ENCODE measurements at places on chromosomes 7 and 10.

DNA sequence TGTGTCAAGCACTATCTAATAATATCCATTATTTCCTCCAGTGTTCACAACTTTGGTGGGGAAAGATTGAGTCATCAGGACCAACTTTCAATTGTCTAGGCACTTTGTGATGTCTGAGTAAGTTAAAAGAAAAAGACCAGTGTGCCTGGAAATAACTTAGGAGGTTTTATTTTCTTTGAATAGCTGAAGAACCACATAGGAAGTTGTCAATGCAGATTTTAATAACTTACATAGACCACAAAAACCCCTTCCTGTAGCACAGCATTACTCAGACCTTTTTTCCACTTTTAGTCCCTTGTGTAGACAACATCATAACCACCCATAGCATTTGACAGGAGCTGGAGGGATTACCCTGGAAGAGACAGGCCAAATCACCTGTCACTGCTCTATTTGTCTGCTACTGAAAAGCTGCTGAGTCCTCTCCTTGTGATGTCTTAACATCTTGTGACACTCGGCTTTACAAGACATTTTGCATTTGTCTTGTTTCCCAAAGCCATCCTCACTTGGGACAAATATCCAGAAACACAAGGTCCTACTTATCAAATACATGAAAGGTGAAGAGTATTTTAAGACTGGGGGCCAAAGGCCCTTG lies 241.5 kb upstream of the PTER start:
- no peak for DNase-seq

DNA sequence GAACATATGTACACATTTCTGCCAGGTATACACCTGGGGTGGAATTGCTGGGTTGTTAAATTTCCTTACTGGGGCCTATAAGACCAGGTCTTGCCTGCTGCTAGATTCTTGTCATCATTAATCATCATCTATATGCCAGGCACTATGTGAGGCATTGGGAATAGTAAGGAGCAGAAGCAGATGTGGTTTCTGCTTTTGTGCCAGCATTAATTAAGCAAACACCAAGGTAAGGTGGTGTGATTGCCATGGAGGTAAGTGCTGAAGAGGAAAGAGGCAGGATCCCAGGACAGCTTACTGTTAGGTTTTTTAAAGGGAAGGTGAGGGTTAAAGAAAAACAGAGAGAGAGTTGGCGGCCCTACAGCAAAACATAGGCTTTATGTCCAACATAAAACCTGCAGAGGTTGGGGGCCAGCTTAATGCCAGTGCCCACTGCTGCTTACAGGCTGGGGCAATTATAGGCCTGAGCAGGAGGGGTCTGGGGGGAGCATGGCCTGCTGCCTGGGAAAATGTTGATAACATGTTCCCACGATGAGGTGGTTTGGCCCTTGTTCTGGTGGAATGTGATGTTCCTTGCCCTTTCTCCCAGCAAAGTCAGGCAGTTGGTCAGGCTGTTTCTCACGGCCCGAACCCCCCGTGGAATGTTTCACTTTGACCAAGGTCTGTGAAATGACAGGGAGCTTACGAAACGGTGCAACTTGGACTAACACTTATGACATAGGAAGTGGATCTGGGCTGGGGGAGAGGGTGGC lies 93.9 kb downstream of the RBM20 start:
- no peak for DNase-seq

- DNase-seq: no peak
These were observed 124.4 kb downstream of the AMPH start for GRCh38 chr7:38506756-38507155.

DNA sequence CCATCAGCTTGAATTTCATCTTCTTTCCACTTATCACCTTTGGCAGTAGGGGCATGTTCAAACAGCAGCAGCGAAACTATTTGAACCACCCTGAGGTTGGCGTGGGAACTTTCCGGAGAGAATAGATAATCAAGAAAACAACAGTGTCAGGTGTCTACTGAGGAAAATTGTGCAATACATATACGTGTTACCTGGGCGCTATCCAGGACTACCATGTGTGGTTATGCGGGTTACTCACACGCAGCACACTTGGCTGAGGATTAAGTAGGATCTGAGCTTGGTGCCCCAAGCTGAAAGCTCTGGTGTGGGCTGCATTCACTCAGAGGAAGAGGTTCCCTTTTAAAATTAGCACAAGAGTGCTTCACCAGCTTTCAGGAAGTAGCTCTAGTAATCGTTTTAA lies 8.8 kb upstream of the ABI1 start:
- no peak for DNase-seq

- peak; percentile 11 for DNase-seq
These were observed 527 bp upstream of the HERPUD2 start for GRCh38 chr7:35695473-35695850.

- peak; percentile 15 for DNase-seq
These were observed 10.5 kb upstream of the CRPPA start for GRCh38 chr7:16431646-16432424.

DNA sequence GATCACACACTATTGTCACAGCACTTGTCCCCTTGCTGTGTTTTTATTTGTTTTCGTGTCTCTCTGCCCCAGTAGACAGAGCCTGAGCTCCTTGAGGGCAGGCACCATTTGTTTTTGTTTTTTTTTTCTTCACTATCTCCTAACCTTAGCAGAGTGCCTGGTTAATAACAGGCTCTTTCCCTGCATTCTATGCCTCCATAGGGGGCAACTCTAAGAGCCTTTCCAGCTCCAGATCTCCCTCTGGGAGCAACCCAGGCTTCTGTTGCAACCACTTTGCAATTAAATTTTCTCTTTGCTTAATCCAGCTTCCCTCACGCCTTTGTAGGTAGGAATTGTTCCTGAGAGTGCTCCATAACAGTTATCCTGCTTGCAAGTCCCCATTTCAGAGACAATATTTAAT lies 148.4 kb downstream of the PLXDC2 start:
- DNase-seq: no peak
